Activated naive CD8-positive, alpha-beta T cell treated with anti-CD3 and anti-CD28 coated beads, Interleukin-2, amount 10 ng/mL, durations not matched to agents 7 days and 5 days (primary cell): ENCODE measurements at places on chromosomes 12 and 14. TPM values are rescaled to one million over a fixed set of nuclear protein-coding genes. Genes with fewer than 3 reads are reported as not detected.

DNA sequence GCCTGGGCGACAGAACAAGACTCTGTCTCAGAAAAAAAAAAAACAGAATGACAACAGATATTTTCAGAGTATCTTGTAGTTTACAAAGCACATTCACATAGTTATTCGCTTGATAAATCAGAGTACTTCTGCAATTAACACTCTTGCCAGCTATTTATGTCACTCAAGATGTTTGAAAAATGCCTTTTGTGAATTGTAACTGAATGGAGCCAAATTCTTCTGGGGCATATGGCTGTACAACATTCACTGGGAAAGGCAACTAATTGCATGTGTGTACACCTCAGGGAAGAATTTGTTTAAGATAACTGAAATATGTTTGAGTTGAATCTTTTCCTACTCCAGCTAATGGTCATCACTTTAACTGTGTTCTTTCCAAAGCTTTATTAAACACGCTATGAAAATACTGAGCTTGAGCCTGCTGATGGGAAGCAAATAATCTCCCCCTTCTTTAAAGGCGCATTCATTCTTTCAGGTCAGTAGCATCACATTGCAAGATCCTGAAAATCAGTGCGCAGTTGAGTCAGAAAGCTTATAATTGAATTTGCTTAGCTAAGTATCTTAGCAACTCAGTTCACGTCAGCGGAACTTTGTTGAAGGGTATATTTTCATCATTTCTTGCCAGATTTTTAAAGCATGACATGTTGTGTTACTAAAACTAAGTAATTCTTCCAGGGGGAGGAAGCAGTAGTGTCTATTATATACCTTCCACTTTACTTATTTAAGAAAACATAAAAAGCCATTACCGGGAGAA, 66.6 kb downstream of the SINHCAF start:
- DNase-seq = no peak

Gene CLEC1A
- not detected for total RNA-seq

Gene PTPRB
- total RNA-seq = not detected

Gene SLC7A7
- total RNA-seq = 2.5 TPM

Gene DIO2
- not detected for total RNA-seq

Gene PIWIL1
- not detected for total RNA-seq

- DNase-seq = no peak
Measured at GRCh38 chr14:50067723-50068495, 48.5 kb downstream of the VCPKMT start.

- DNase-seq = no peak
Measured at GRCh38 chr14:91158091-91158790, 44.4 kb downstream of the DGLUCY start.

DNA sequence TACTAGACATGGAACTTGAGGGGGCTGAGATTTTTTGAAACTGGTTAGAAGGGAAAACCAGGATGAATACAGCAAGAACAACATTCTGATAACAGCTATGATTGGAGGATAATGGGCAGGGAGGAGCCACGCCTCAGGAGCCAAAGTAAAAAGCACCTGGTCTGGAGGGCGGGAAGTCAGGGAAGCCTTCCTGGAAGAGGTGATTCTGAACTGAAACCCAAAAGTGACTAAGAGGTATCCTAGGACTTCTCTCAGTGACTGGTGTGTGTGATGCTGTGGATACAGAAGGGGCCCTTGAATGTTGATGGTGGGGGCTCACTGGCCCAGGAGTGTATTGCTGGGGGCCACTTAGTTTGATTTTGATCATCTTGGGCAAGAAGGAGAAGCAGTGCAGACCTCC, 18.8 kb upstream of the GPR68 start:
- DNase-seq = no peak

- no peak for DNase-seq
Measured at GRCh38 chr12:19641235-19642080, 202.2 kb downstream of the AEBP2 start.

Gene CLEC14A
- not detected for total RNA-seq

DNA sequence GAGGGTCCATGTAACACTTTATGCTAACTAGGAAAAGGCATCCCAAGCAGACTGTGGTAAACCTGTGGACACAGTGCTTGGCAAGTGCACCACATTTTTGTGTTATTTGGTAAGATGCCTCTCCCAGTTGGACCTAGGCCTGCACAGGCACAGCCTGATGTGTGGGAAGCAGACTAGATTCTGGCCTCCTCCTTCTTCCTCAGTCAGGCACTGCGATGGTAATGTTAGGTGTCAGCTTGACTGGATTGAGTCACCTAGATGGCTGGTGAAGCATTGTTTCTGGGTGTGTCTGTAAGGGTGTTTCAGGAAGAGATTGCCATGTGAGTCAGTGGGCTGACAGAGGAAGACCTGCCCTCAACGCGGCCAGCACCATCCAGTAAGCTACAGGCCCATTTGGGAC, 25.3 kb upstream of the RHOJ start:
- DNase-seq = no peak

- DNase-seq = no peak
Measured at GRCh38 chr12:62817556-62818271, 117.2 kb downstream of the PPM1H start.

Gene STX2
- 20.7 TPM for total RNA-seq
